ENCODE measurements at places on chromosomes 3 and 15.

DNA sequence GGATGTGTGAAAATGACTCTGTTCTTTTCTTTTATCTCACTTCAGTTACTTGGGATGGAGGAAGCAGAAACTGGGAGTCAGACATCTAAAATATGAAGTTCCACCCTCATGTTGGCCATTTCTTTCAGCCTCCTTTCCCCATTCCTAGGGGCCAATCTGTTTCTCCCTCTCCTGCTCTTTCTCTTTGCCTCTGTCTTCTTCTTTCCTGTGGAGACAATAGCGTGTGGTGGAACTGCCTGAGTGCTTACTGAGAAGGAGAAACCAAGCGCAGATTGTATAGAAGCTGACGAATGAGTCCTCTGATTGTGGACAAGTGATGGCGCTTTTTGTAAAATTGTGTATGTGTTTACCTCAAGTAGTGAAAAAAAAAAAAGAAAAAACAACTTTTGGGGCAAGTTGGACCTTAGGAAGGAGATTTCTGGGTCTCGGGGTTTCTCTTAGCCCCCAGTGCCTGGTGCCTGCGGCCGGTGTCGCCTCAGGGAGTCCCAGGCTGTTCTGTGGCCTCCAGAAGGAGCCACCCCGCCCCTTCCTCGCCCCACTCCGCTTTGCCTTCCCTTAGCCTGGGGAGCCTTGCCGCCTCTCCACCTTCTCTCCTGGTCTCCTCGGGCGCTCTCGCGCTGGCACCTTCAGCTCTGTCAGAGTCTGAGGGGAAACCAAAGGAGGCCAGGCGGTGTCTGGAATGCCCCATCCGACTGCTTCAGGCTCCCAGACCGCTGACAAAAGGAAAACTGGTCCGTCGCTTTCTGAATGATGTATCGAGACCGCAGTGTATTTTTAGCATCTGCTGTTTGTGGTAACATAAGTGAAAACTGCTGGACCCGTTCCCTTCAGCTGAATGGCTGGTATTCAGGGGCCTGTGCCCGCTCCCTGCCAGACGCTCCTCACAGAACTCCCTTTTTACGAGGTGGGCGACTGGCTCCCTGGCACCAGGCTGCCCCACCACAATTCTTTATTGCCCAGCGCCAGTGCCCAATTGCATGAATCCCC, 30.1 kb downstream of the SCG5 start:
- DNase-seq, result no peak

- no peak for DNase-seq
Measured at GRCh38 chr15:96774216-96774615, 443.7 kb downstream of the NR2F2 start.

DNA sequence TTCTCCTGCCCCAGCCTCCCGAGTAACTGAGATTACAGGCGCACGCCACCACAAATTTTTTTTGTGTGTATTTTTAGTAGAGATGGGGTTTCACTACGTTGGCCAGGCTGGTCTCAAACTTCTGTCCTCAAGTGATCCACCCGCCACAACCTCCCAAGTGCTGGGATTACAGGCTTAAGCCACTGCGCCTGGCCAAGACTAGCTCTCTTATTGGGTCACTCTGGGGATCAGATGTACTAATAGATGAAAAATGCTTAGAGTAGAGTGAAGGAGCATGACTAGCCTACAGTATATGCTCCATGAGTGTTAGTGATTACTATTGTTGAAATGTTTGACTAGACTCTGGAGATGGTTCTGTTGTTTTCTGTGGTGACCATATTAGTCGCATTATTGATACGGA, 21.8 kb downstream of the RARB start:
- DNase-seq, result no peak

DNA sequence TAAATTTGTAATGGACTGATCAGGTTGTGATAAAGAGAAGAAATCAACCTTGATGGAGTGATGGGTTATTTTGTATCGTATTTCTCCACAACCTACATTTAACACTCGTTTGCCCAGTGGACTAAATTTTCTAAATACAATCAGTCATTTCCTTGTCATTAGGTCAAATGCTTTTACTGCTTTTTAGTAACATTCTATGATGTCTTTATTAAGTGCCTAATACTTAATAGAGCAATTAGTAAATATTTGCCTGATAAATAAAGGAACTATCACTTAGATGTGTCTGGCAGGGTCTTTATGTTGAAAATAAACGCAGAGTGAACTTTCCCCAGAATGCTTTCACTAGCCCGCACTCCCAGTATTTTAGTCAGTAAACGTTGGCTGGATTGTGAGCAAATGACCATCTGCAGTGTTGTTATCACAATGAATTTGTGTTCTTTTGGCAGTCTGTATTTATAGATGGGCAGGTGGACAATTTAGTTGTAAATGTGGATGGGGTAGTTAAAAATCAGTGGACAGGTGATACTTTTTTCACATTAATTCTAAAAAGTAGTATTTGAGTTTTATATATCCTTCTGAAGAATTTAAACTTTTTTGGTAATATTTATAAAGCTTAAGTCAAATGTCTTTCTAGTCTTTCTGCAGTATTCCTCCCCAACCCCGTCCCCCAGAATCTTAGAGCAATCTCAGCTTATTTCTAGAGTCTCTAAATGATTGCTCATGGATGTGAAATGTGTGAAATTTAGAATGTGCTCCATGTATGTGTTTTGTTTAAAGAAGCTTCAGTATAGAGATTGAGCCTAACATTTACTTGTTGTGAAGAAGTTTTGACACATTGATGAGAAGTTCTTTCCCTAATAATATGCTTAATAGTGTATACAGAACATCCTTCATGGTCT, 4.9 kb downstream of the USP3 start:
- DNase-seq, result no peak

GRCh38 chr3:195441476-195441991, 1.3 kb downstream of the ACAP2 start:
- DNase-seq, result no peak

- DNase-seq, result no peak
Measured at GRCh38 chr3:180563406-180563805, 38.6 kb upstream of the TTC14 start.

DNA sequence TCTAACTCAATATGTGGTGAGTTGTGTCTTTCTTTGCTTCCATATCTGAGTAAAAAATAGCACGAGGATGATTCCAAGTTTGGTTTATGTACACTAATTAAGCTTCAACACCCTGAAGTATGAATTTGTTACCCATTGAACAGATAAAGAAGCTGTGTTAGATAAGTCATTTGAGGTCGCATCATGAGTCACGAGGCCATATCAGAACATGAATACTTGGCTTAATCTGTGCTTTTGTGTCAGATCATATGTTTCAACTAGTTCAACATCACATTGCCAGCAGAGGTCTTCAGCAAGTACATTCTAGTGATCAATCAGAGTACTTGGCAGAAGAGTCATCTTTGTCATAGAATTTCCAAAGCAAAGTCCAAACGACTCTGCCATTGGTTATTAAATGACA, 26.3 kb upstream of the MITF start:
- DNase-seq, result no peak

DNA sequence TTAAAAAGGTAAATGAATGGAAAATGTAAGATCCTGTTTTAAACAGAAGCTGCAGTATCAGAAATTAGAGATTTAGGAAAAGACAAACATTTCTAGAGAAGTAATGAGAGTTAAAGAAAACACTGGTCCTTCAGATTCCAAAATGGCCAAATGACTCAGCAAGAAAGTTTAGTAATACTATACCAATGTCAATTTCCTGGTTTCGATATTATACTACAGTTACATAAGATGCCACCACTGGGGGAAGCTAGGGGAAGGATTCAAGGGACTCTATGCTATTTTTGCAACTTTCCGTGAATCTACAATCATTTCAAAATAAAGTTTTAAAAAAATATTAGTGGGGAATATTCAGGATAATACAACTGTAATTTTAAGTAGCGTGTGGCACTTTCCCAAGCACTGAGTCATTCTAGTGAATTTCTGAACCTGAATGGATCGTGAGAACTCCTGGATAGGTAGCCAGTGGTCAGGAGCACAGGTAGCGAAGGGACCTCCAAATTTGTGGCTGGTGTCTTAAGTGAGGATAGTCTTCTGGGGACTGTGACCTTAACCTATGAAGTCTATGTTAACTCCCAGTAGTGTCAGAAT, 37.6 kb downstream of the TMCC1 start:
- peak; percentile 16 for DNase-seq

DNA sequence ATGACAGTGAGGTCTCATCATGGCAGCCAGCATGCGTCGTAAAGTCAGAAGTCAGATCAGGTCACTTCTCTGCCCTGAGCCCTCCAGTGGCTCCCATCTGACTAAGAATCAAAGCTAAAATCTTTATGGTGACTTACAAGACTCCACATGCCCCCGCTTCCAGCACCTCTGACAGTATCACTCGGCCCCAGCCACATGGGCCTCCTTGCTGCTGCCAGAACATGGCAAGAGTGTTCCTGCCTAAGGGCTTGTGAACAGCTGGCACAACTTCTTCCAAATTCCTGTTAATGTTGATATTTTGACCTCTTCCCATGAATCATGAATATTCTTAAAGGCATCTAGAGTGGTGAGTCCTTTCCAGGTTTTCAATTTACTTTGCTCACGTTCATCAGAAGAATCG, 20.5 kb downstream of the POLR2M start:
- DNase-seq, result no peak

DNA sequence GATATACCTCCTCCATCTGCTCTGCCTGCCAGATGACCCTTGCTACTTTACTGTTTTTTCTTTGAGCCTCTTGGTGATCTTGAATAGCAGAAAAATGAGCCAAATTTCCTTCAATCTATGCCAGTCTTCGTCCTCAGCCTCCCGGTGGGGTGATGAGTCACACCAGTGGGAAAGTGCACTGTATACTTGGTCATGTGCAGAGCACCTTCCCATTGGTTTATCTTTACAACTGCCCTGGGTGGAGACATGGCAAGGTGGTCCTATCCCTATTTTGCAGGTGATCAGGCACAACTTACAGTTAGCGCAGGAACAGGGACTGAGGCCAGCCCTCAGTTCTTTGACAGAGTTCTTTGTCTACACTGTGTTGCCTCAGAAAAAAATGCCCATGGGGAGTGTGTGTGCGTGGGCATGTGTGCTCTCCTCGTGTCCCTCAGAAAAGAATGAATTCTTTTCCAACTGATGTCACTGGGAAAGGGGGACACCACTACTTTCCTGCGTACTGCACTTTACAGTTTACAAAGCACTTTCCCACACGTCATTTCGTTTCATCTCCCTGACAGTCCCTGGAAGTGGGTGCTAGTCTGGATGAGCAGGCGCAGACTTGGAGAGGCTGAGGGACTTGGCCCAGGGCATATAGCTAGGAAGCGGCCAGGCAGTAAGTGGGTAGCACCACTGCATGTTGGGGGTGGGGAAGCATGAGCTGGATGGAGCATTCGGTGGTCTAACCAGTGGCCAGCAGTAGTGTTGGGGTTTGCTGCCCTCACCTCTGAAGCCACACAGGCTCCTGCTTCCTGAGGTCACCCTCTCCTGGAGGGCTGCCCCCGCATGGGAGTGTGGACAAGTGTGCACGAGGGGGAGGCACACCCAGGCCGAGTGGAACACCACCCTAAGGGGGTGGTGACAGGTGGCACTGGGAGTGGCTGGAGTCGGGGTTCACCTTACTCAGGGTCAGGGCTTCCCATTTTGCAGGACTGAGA, 24.1 kb downstream of the SMAD3 start:
- no peak for DNase-seq

GRCh38 chr15:33226559-33227181, 32.2 kb upstream of the FMN1 start:
- DNase-seq, result peak; percentile 94

GRCh38 chr3:108029466-108029865, 61.4 kb downstream of the CD47 start:
- no peak for DNase-seq

DNA sequence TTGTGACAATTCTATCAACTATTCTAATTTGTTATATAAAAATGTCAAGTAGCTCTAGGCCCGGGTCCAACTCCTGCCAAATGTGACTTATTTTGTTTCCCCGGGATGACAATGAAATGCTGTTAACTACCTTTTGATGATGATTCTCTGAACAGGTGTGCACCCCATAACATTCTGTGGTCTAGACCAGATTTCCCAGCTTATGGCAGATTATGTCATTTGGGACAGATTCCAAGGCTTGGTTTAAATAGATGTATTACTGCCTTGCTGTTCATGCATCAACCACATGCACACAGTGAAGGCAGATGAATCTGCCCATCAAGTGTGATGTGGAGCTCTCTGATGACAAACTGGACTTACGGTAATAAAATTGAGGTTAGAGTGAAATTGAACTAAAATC, 150.5 kb downstream of the MECOM start:
- no peak for DNase-seq

GRCh38 chr15:72725446-72725845, 39.4 kb downstream of the BBS4 start:
- DNase-seq, result no peak

DNA sequence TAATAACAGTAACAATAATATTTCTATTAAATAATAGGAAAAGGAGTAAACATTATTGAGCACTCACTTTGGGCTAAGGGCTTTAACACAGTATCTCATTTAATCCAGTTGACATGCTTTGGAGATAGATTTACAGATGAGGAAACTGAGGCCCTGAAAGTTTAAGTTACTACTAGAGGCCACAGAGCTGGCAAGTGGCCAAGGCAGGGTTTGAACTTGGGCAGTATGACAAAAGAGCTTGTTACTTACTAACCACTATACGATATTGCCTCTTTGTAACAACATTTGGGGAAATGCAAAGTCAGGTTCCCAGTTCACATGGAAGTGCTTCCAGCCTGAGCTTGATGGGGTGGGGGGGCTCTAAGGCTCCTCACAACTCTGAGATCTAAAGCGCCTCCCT, 149.1 kb upstream of the LMCD1 start:
- DNase-seq, result no peak

GRCh38 chr3:10393514-10393913, 72.6 kb upstream of the SEC13 start:
- no peak for DNase-seq

DNA sequence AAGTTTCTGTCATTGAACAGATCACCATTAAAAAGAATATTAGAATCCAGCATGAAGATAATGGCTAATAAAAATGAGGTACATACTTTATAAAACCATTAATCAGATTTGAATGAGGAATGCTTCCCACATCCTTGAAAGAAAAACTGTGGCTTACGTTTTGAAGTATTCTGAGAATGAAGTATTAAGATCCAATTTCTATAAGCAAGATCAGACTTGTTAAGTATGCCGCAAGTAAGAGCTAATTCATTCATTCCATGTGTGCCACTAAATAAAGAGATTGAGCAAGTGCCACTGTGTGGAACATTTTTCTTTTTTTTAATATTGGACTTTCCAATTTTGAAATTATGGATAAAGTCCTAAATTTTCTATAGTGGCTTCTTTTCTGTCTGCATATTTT, 30.6 kb downstream of the NMD3 start:
- DNase-seq, result no peak

DNA sequence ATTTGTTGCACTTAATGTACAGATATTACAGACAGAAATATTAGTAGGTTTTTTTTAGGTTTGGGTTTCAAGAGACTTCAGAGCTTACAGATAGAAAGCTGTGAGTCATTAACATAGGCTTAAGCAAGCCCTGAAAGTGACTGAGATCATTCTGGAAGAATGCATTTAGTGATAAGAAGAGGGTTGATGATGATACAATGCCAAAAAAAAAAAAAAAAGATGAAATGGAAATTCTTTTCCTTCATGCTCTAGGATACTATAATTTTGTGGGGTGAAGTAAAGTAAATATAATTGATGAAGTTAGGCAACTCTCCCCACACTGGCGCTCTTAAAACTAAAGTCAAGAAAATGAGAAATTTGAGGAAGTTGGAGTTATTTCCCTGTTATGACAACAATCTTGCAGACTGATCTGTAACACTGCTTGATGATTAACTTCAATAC, 169.4 kb upstream of the ZNF385D start:
- no peak for DNase-seq

GRCh38 chr3:57256844-57257243, 29.3 kb downstream of the APPL1 start:
- no peak for DNase-seq

GRCh38 chr3:37953707-37954394, 36.7 kb upstream of the VILL start:
- DNase-seq, result no peak
